Stimulated activated CD8-positive, alpha-beta memory T cell treated with anti-CD3 and anti-CD28 coated beads, Interleukin-4, amount 100 ng/mL, for 1 hour (primary cell): ENCODE measurements at places on chromosomes 7 and 10.

DNA sequence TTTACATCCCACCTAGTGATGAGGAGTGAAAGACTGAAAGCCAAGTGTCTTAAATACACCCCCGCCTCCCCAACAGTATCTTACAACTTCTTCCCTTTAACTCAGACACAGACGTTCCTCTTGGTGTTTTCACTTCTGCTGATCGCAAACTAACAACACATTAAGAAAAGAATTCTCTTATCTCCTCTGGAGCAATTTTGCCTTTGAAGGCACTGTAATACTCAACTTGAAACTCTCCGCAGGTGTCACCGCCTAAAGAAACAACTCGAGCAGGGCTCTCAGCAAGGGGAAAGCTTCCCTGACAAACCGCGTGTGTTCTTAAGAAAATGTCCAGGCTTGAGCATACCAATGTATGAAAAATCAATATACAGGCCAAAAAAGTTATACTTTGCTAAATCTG, 452 bp downstream of the SEMA3C start:
- DNase-seq, result no peak

- DNase-seq, result no peak
These were observed 146.8 kb downstream of the CYP26A1 start for GRCh38 chr10:93220296-93221170.

- no peak for DNase-seq
These were observed 24.2 kb downstream of the TRIL start for GRCh38 chr7:28933846-28934320.

- DNase-seq, result no peak
These were observed 69.7 kb upstream of the ZNRF2 start for GRCh38 chr7:30214651-30215137.

GRCh38 chr10:93272884-93273675, 199.4 kb downstream of the CYP26A1 start:
- DNase-seq, result no peak

GRCh38 chr10:60340973-60341372, 48.7 kb downstream of the ANK3 start:
- DNase-seq, result no peak

DNA sequence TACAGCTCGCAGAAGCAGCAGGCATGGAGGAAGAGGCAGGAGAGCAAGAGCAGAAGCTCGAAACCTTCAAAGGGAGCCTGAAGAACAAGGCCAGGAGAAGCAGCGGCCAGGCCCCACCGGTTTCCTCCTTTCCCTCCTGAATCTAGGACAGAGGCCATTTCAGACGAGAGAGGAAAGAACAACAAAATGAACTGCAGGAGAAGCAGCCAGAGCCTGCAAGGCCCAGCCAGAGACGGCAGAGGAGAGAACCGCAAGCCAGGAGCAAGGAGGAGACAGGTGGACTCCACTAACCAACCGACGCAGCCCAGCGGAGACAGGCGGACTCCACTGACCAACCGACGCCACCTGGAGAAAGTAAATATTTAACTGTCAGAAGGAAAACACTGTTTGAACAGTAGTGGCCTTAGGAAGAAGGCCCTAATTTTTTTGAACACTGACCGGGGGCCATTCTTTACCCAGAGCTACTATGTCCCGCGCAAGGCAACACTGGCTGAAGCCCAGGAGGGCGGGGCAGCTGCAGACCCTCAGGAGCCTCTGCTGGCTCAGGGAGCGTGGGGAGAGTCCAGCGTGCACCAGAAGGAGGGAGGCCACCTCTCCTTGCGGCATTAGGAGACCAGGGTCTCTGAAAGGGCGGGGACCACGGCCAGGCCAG, 559.2 kb downstream of the PTPRN2 start:
- no peak for DNase-seq

DNA sequence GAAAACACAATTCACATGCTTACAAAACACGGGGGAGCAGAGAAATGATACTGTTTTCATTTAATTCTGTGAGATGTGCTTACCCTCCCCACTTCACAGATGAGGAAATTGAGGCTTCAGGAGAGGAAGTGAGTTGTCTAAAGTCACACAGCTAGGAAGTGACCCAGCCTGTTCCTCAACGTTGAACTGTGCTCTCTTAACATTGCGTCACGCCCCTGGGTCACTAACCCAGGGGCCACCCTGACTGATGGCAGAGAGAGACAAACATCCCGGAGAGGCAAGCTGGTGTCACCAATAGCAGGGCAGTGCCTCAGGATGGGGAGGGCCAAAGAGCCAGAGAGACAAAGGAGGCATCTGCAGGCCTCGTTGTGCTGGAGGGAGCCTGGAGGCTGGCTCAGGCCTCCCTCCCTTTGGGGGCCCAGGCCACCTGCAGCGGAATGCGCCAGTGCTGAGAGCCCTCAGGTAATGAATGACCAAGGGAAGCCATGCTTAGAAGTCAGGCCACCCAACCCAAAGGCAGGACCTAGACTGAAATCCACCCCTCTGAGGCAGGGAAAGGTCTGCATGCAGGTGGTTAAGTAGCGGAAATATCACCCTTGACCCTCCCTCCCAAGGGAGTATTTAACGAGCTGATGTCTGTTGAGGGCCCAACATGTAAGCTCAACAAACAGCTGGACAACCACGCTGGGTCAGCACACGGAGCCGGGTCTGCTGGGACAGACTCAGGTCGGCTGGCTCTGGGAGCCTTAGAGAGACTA, 81.3 kb downstream of the C10orf105 start:
- no peak for DNase-seq

DNA sequence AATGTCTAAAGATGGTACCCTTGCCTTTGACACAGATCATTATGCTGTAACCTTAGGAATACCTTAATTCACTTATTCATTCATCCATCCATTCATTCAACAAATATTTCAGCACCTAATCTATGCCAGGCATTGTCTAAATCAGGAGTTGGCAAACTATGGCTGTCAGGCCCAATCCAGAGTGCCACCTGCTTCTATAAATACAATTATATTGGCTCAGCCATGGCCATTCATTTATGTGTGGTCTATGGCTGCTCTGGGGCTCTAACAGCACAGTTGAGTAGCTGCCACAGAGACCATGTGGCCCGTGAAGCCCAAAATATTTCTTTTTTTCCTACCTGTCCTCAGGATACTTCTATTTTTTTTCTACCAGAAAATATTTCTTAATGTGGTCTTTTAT, 6.0 kb upstream of the ITPRIP start:
- no peak for DNase-seq

- no peak for DNase-seq
These were observed 3.0 kb upstream of the EPHB6 start for GRCh38 chr7:142851919-142852318.

DNA sequence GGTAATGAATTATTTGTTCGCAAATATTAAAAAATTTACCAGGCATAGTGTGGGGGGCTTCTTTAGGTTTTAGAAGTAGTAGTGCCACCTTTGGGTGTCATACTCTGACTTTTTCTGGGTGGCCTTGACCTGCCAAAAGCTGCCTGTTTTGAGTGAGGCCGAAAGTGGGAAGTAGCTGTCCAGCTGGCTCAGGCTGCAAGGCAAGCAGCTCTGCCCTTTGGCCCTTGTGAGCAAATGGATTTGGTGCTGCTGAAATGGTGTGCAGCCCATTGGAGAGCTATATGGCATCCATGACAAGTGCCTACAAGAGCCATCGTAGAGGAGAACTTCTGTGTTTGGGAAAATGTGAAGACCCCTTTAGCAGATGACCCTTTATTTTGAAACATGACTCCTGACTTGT, 20.2 kb upstream of the ICA1 start:
- no peak for DNase-seq

GRCh38 chr10:68184546-68184945, 47.4 kb downstream of the ATOH7 start:
- DNase-seq, result no peak

GRCh38 chr10:77226452-77226851, 411.2 kb downstream of the KCNMA1 start:
- DNase-seq, result no peak

DNA sequence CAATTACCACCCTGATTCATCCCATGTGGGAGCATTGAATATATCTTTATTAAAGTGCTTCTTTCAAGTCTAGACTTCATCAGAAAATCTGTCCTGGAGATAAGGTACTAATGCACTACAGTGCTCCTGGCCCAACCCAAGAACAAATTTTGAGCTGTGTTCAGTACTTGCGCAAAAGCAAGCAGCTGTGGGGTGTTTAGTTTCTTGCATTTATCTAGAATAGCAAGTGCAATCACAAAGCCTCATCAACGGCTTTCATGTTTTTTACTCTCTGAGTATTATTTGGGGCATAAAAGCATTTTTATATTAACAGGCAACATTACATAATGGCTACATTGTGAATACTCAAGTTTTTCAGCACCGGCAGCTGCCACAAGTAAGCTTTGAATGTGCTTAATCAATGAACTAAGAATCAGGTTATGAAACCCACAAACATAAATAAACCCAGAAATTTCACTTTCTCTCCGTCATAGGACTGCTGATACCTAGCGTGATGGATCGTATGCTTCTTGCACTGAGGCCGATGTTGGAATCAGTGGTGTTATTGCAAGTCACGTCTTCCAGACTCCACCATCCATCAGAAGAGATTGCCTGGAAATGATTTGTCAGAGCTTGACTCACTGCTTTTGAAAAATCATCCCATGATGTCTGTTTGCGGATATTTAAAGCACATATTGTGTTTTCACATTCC, 113.1 kb downstream of the CTTNBP2 start:
- DNase-seq, result no peak
